SK-MEL-5 (cell line): ENCODE measurements at places on chromosomes 1 and 21. TPM values are rescaled to one million over a fixed set of nuclear protein-coding genes. Genes with fewer than 3 reads are reported as not detected.

DNA sequence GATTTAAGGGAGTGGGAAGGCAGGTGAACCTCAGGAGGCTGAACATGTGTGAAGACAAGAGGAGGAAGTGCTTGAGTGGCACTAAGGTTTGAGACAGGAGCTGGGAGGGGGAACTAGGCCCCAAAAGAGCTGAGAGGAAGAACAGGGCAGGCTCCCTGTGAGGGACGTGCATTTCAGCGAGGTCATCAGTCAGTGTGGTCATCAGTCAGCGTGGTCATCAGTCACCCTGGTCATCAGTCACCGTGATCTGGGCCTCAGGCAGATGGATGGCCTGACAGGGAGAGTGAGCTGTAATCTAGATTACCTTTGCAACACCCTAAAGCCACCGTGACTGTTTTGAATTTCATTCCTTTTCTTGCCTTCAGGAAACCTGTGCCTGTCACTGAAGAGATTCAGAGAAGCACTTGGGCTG is 29.1 kb downstream of the VTCN1 start:
- no peak for DNase-seq

- no peak for DNase-seq
These were observed 23.2 kb upstream of the CHIT1 start for GRCh38 chr1:203252678-203253077.

GRCh38 chr1:202351725-202352124 is 3.2 kb downstream of the PPP1R12B start:
- DNase-seq: no peak

DNA sequence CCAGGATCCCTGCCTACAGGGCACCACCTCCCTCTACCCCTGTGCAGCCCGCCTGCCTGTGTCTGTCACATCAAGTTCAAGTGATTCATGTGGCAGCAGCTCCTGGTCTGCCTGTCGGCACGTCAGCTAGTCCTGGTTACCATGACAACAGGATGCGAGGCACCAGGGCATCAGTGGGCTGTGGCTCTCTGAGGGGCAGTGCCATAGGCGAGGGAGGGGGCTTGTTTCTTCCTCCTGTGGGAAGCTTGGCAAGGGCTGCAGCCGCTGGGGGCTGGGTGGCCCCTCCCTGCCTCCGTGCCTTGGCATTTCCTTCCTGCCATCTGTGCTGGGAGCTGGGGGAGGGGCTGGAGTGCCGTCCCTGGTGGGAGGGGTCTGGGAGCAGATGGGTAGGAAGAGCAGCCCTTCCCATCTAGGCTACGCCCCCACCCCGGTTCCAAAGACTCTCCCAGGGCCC is 43.1 kb downstream of the FOXO6 start:
- DNase-seq: peak; percentile 7

- peak; percentile 72 for DNase-seq
These were observed 31.3 kb downstream of the ZBTB8B start for GRCh38 chr1:32496127-32496526.

DNA sequence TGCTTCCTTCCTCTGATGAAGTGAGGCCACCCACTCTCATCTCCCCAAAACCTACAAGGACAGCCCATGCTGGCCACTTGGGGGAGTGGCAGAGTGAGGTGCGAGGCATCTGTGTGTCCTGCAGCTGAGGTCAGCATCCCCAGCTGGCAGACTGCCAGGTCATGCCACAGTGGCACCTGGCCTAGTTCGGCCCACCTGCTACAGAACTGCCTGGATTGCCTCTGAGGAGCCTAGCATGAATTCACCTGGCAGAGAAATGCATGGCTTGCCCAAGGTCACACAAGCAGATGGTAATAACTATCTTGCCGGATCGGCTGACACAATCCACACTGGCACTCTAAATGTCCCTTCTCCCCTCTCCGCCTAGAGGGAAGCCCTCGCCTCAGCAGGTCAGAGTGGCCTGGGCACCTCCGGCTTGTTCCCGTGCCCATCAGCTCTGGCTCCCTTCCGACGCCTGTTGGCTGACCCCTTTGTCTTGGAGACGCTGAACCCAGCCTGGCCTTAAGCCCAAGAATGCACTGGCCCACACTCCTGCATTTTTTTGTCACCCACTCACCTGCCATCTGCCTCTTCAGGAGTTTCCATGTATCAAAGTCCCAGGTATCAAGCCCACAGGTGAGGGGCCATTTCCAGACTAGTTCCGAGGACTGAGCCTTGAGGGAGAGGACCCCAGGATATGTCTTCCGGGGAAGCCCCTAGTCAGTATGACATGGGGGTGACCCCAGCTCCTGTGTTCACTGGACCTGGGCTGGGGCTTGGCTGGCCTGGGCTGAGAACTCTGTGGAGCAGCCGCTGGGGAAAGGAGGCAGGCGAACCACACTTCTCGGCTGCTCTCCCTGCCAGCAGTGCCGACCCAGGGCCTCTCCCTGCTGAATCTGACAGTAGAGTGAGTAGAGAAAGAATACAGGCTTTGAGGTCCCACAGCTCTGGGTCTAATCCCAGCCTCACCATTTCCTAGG is 21.7 kb downstream of the ECE1 start:
- DNase-seq: no peak

GRCh38 chr1:228417483-228418203 is 982 bp upstream of the TRIM17 start:
- DNase-seq: no peak

GRCh38 chr1:210677533-210677932 is 348.8 kb downstream of the HHAT start:
- no peak for DNase-seq

DNA sequence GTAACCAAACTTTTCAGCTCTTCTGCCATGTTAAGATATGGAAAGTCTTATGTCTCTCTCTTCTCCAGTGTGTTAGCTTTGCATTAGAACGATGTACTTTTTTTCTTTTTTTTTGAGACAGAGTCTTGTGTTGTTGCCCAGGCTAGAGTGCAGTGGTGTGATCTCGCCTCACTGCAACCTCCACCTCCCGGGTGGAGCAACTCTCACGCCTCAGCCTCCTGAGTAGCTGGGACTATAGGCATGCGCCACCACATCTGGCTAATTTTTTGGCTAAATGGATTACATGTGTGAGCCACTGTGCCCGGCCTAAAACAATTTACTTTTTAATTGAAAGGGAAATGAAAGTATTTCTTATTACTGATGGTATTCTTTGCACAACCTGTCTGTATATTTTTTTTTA is 35.8 kb downstream of the SPEN start:
- DNase-seq: no peak

- DNase-seq: no peak
These were observed 4.2 kb upstream of the LINGO4 start for GRCh38 chr1:151809290-151809984.

GRCh38 chr1:152461544-152461943 is 47.5 kb upstream of the CRNN start:
- DNase-seq: peak; percentile 93

DNA sequence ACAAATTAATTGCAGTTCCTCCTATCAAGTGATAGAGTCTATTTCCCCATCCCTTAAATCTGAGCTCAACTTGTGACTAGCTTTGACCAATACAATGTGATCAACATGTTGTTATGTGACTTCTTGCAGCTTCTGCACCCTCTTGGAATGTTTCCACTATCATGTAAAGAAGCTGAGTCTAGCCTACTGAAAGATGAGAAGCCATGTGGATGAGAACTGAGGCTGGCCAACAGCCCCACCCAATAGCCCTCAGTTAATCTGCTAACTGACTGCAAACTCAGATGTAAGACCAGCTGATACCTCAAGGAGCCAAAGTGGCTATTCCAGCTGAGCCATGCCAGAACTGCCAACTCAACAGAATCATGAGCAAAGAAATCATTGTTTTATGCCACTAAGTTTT is 44.0 kb downstream of the LYST start:
- DNase-seq: no peak

- DNase-seq: no peak
These were observed 4.9 kb downstream of the PLEKHN1 start for GRCh38 chr1:970973-971730.

GRCh38 chr1:183165456-183165855 is 20.6 kb upstream of the LAMC2 start:
- DNase-seq: no peak

DNA sequence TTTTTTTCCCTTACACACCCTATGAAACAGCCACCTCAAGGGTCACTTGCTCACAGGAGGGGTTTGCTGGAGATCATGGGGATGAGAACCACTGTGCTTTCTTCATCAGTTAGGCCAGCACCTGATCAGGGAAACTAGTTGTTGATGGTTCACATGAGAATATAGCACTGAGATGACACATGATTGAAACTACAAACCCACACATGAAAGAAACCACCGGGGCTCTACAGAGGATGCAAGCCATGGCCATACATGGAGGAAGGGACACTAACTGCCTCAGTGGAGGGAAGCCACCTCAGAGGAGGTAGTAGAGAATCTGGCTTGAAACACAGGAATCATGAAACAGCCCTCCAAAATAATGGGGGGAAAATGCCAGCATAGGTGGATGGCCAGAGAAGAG is 63.2 kb downstream of the PRKAB2 start:
- DNase-seq: no peak

DNA sequence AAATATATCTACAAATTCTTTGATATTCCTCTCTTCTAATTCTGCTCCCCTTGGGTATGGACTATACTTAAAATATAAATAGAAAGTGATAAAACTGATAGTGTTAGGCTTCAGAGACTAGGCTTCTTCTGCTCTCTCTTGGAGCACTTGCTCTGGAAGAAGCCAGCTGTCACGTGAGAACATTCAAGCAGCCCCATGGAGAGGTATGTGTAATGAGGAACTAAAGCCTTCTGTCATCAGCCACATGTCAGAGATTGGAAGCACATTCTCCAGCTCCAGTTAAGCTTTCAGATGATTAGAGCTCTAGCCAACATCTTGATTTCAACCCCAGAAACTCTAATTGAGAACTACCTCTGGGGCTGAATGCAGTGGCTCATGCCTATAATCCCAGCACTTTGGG is 34.3 kb downstream of the XKR8 start:
- DNase-seq: no peak

- no peak for DNase-seq
These were observed 70.2 kb downstream of the WDR4 start for GRCh38 chr21:42809171-42809570.

DNA sequence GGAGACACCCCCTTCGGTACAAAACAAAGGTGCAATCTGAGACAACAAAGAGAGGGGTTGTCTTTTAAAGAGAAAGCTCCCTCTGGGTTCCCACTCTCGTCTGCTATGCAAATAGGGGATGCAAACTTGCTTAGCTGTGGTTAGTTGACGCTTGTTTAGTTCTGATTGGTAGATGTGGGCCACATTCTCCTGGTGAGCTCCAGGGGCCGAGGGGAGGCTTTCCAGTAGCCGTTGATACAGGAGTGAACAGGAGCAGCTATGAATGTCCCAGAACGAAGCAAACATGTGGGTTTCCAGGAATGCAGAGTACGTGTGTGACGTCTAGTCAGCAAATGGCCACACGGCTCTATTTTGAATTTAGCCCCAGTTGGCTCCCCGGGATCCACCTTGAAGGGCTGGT is 14.7 kb downstream of the TFF2 start:
- DNase-seq: peak; percentile 9

- DNase-seq: peak; percentile 91
These were observed 65.1 kb downstream of the GADD45A start for GRCh38 chr1:67749844-67750690.

DNA sequence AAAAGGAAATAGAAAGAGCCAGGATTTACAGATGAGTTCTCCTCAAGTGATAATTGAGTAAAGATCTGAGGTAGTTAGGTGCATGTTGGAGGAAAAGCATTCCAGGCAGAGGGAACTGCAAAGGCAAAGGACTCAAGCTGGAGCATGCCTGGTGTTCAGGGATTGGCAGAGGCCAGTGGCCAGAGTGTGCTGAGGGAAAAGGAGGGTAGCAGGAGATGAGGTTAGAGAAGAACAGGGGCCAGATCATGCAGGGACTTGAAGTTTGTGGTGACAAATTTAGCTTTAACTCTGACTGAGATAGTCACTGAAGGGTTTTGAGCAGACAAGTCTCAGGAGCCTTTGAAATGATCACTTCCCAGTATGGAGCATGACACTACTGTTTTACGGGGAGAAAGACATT is 19.0 kb upstream of the GTF2B start:
- DNase-seq: no peak

DNA sequence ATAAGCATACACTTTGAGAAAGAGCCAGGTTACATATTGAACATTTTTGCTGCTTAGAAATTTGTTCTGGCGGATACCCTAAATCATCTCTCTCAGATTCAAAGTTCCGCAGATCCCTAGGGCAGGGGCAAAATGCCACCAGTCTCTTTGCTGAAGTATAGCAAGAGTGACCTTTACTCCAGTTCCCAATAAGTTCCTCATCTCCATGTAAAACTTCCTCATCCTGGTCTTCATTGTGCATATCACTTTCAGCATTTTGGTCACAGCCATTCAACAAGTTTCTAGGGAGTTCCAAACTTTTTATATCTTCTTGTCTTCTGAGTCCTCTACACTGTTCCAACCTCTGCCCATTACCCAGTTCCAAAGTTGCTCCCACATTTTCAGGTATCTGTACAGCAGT is 23.3 kb upstream of the LYPD8 start:
- no peak for DNase-seq

GRCh38 chr1:172184506-172185191 is 235.8 kb upstream of the C1orf105 start:
- DNase-seq: no peak

- DNase-seq: no peak
These were observed 143.9 kb upstream of the FMN2 start for GRCh38 chr1:239947801-239948200.

- no peak for DNase-seq
These were observed 51.4 kb downstream of the ZBTB18 start for GRCh38 chr1:244102468-244102867.

DNA sequence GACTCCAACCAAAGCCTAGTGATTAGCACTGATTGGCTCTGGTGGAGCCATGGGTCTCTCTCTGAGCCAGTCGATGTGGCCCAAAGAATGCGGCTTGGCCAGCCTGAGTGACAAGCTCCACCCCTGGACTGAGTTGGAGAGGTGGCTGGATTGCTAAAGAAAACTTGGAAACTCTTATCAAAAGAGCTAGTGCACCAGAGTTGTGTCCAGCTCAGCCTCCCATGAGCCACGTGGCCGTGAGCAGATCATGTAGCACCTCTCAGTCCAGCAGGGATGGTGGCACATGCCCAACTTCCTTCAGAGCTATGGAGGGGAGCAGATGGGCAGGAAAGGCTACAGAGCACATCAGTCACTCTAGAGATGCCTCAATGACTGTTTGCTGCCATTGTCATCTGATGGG is 142.8 kb upstream of the VAMP3 start:
- no peak for DNase-seq

- DNase-seq: no peak
These were observed 108.2 kb downstream of the CLEC20A start for GRCh38 chr1:178388418-178389145.

GPN2 gene
- 29.1 and 30.3 TPM in 2 replicates for total RNA-seq

F5 gene
- total RNA-seq: not detected in 2 replicates

PEX14 gene
- 9.7 and 14.4 TPM in 2 replicates for total RNA-seq

DEPDC1 gene
- 23.3 and 27.6 TPM in 2 replicates for total RNA-seq

REN gene
- total RNA-seq: not detected in 2 replicates

GBP7 gene
- total RNA-seq: not detected in 2 replicates

PODN gene
- total RNA-seq: not detected in 2 replicates
